ENCODE measurements at places on chromosomes 3 and 15.

DNA sequence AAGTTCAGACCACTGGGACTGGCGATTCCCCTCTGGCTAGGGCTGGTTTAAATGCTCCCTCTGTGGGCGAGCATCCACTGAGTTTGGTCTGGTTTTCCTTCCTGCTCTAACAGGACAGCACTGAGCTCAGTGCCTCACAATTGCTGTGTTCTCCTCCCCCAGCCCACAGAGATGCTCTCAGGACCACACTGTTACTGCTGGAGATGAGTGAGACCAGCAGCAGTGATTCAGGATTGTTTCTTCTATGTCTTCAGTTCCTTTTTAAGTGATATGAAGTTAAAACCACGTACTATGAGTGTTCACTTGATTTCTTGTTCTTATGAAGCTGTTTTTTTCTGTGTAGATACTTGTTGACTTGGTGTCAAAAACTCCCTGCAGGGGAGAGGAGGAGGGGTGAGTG is 180.4 kb upstream of the COL8A1 start:
- DNase-seq, result no peak

GRCh38 chr3:48661501-48662144 is 1.1 kb downstream of the CELSR3 start:
- DNase-seq, result peak; percentile 43

- DNase-seq, result peak; percentile 10
Measured at GRCh38 chr3:113211330-113212149, at the start of gene BOC. TSS of gene BOC (plus strand) at chr3:113211557. CDS start at chr3:113249803, 38,246 bp downstream.

- peak; percentile 30 for DNase-seq
Measured at GRCh38 chr3:160677459-160677881, 510 bp downstream of the ARL14 start.

DNA sequence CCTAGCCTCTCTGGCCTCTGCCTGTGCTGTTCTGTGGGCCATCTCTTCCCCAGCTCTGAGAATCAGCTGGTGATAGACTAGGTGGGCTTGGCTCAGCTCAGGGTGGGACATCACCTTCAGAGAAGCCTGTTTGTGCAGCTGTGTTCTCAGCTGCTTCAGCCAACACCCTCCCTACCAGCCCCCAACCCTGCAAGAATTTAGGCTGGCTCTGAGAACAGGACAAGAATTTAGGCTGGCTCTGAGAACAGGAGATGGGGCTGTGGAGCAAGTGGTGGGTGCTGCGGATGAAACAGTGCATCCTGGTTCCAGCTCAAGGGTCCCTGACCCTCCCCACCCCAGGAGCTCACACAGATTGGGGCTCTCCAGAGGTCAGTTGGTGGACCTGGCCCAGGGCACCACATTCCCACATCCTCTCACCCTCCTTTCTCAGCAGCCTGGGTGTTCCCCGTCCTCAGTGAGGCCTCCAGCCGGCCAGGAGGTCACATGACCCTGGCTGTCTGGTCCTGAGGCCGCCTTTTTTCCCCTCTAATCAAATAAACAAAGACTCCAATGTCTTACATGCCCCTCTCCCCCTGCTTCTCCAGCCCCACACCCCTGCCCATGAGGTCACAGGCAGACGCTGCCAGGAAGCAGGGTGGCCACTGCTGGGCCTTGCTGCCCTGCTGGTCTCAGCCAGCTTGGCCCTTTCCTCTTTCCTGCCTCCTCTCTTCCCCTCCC is 14.9 kb downstream of the PLEKHO2 start:
- peak; percentile 57 for DNase-seq
